ENCODE measurements at places on chromosomes 1 and 21. TPM values are rescaled to one million over a fixed set of nuclear protein-coding genes. Genes with fewer than 3 reads are reported as not detected.

GRCh38 chr1:87072904-87073303 lies 158.5 kb downstream of the HS2ST1 start:
- no peaks in the 10 kb centered on the region for H3K27me3 ChIP-seq
- DNase-seq: no peak
- H3K4me3 ChIP-seq: no peak overlapping the region
- no peaks in the 10 kb centered on the region for H3K4me1 ChIP-seq

DNA sequence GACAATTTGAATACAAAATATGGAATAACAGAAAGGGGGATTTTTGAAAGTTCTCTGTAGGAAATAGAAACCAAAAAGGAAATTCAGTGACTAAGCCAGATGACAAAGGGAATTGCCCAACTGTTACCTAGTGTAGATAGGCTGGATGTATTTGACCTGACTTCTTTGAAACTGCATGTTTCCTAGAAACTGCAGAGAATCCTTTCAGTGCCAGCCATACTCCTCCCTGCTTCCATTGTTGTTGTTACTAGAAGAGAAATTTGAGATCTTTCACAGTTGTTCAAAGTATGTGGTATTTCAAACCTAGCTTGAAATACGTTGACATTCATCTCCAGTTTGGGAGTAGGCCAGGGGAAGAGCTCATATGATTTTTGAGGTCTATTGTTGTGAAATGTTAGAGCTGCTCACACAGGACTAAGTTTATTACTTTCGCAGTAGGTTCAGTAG lies 1.8 kb upstream of the GBP5 start:
- peaks cover 59% of the 10 kb centered on the region for H3K4me1 ChIP-seq
- peaks cover 54% of the 10 kb centered on the region for H3K36me3 ChIP-seq
- H3K27ac ChIP-seq: peak overlapping the region; percentile 96
- no peak for DNase-seq
- peak overlapping the region; percentile 80 for H3K4me3 ChIP-seq

GRCh38 chr1:189269011-189269410 lies 1208.7 kb downstream of the BRINP3 start:
- no peak for DNase-seq
- no peaks in the 10 kb centered on the region for H3K4me1 ChIP-seq
- no peak overlapping the region for H3K4me3 ChIP-seq
- H3K27me3 ChIP-seq: no peaks in the 10 kb centered on the region
- no peak overlapping the region for H3K27ac ChIP-seq

DNA sequence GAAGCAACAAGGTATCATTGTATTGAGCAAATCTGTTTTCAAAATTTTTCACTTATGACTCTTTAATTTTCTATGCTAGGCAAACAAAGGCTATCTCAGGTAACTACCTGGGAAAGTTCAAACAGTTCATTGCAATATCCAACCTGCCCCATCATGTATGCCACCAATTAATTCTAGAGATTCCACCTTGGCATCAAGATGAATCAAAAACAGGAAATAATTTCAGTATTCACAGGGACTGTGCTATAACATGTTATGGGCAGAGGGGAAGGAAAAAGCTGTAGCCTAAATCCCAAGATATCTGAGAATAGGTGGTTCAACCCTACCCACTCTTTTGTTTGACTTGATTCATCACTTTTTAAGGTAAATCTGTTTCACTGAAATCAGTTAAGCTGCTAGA lies 67.5 kb upstream of the SH3GLB1 start:
- H3K36me3 ChIP-seq: no peaks in the 10 kb centered on the region
- H3K27ac ChIP-seq: no peak overlapping the region
- DNase-seq: no peak

- no peak overlapping the region for H3K4me3 ChIP-seq
- H3K27me3 ChIP-seq: peaks cover 11% of the 10 kb centered on the region
- no peak overlapping the region for H3K27ac ChIP-seq
Measured at GRCh38 chr1:9294910-9295636, 2.4 kb downstream of the SPSB1 start.

GRCh38 chr1:225908013-225908640 lies 15.9 kb downstream of the PYCR2 start:
- no peak for DNase-seq
- peaks cover 7% of the 10 kb centered on the region for H3K27me3 ChIP-seq
- no peaks in the 10 kb centered on the region for H3K36me3 ChIP-seq
- no peak overlapping the region for H3K4me3 ChIP-seq
- peaks cover 17% of the 10 kb centered on the region for H3K4me1 ChIP-seq

- no peaks in the 10 kb centered on the region for H3K36me3 ChIP-seq
- no peak for DNase-seq
- peaks cover 2% of the 10 kb centered on the region for H3K27me3 ChIP-seq
- no peaks in the 10 kb centered on the region for H3K4me1 ChIP-seq
- H3K4me3 ChIP-seq: no peak overlapping the region
Measured at GRCh38 chr1:17861685-17862084, 106.6 kb downstream of the ACTL8 start.

DNA sequence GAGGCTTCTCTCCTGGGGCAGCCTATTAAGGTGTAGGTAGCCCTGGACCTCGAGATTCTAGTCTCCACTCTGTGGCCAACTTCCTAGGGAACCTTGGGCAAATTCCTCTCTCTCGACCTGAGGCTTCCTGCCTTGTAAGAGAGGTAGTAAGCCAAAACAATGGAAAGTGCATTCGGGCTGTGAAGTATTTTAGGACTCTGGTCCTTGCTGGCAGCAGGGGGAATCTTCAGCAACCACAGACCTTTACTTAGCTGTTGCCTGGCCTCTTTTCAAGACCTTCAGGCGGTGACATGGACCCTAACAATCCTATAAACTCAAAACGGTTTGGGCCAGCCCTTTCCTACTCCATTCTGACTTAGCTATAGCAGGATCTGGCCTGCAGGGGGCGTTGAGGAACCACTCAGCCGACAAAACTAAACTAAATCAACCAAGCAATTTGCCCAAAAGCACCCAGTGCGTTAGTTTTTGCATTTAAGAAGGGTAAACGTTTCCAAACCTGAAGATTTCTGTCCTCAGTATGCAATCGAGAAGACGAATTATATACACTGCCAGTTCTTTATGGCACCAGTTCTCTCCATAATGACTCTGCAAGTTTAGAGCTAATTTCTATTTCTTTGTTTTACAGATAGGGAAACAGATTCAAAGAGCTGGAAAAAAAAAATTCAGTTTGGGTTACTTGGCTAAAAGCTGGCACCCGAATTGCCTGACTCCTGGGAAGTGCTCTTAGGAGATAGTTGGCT lies 10.9 kb upstream of the SESN2 start:
- DNase-seq: peak; percentile 91

SLC25A33 gene
- 4.1 TPM for total RNA-seq

HPDL gene
- total RNA-seq: 16.8 TPM

SPATA1 gene
- total RNA-seq: 3.4 TPM

TCHHL1 gene
- total RNA-seq: not detected

DENND2D gene
- 275 TPM for total RNA-seq

ARTN gene
- total RNA-seq: 0.23 TPM
